ENCODE measurements at places on chromosomes 2 and 18.

- DNase-seq, result no peak
Observed at GRCh38 chr2:177882501-177882900, 190.1 kb downstream of the PDE11A start.

DNA sequence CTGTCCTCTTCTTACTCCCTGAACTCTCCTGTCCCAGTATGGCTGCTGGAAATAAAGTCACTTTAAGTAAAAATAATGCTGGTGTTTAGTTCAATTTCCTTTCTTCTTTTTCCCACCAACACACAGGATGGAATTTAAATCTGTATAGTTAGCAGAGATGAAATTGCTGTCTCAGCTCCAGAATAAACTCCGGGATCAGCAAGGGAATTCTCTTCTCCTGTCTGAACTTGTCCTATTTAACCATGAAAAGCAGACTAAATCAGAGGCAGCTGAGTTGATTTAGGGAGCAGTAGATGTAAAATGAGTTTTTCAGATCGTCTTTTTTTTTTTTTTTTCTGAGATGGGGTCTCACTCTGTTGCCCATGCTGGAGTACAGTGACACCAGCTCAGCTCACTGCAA, 25.9 kb downstream of the TTLL4 start:
- DNase-seq, result no peak

DNA sequence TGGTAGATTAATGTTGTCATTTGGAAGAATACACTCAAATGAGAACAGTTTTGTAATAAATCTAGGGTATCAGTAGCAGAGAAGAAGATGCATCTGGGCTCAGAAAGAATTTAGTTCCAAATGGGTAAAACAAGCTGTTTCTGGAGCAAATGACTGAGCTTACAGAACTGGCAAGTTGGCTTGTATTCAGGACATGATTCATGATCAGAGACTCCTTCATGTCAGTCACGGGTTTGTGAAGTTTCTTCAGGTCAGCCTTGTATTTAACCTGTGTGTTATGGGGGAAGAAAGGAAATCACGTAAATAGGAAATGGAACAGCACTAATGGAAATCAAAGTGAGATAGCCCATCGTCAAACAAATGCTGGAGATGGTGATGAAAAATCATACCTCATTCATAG, 109.1 kb downstream of the RIF1 start:
- no peak for DNase-seq

DNA sequence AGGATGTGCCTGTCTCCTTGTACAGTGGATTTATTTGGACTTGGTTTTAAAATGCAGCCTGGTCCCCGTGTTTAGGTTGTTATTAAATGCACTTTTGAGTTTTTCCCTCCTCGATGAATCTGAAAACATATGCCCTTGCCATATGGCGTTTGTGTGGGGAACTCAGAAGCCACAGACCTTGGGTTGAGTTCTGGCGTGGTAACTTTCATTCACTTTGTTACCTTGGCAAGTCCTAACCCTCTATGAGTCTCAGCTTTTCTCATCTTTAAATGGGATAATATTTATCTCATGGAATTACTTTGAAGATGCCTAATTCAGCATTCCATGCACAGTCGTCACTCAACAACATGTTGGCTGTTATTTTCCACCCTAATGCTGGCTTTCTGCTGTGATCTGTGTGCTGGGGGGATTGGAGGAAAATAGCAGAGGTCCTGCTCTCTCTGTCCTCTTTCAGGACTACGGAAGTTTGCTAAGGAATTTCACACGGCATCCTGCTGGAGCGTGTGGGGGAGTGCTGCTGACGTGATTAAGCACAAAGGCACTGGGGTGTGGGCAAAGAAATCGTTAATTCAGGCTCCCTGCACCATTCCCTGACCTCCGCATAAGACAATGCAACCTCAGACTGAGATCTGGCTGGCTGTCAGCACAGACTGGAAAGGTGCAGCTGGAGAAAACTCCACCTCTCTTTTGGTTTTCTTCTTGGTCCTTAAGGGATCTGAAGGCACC, 61.7 kb downstream of the LDLRAD4 start:
- no peak for DNase-seq

- no peak for DNase-seq
Observed at GRCh38 chr2:45731141-45731540, 79.7 kb downstream of the PRKCE start.

DNA sequence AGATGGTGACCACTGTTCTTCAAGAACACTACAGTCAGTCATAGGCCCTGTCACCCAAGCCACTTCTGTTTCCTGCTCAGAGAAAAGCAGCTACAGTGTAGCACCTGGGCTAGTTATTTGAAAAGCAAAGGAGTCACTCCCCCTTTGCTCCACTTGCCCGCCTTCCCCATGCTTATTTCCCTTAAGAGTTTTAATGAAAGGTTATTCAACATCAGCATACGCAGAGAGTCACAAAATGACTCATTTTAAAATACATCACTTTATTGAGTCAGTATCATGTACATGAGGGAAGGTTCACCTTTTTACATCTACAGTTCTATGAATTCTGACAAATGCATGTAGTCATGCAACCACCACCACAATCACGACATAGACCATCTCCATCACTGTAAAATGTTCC, 71.3 kb downstream of the TNFRSF11A start:
- no peak for DNase-seq

DNA sequence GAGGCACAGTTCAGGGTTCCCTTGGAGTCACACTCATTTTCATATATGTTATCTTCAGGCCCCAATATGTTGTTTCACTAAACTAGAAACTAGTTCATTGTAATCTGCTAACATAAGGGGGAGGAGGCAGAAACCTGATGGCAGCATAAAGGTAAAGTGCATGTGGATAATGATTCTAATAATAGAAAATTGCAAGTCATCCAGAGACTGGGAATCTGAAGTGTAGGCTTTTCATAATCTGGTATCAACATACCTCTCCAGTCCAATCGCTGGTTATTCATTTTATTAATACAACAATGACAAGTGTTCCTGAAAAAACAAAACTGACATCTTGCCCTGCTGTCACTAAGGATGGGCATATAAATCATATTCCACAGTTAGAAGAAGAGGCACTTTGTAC, 326.3 kb upstream of the ZNF804A start:
- DNase-seq, result no peak

DNA sequence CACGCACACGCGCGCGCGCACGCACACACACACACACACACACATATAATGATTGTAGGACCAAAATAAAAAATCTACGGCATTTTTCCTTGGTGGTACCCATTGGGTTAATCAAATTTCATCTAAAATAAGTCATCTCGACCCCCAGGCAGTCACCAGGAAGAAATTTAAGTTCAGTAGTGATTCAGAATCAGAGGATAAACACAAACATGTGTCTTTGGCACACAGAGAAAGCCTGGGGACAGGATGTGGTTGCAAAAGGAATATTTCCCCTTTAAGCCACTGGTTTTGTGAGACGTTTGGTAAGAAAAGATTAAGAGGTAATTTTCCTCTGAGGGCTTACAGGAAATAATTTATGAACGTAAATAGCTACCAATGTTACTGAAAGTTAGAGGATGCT, 171.6 kb upstream of the PIEZO2 start:
- no peak for DNase-seq

GRCh38 chr18:52499644-52500043, 159.6 kb downstream of the DCC start:
- DNase-seq, result no peak

DNA sequence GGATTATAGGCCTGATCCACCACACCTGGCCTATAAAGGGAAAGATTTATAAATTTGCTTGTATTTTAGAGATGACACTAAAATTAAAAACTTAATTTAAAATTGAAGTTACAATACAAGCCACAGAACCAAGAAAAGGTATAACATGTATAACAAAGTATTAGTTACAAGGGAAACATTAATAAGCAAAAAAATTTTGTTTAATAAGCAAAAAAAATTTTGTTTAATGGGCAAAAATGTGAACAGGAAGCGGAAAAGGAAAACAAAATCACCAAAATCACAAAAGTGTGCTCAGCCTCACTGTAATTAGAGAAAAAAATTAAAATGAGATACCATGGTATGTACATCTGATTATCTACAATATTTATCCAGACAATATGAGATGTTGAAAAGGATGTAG, 15.9 kb upstream of the NDUFV2 start:
- DNase-seq, result no peak

DNA sequence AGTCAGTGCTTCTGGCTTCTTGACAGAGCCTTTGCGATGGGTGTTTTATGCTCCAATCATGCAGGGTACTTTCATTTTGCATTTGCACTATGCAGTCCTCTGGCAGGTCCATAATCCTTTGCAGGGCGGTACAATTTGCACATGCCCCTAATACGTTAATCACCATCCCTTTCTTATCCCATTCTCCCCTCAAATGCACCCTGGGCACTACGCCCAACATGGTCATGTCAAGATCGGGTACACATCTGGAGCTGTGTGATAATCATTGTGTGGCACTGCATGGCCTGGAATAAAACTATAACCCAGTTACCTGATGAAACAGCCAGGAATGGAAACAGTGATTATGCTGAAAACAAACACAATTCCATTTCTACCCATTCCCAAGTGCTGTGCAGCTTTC, 27.7 kb downstream of the LOXHD1 start:
- no peak for DNase-seq

DNA sequence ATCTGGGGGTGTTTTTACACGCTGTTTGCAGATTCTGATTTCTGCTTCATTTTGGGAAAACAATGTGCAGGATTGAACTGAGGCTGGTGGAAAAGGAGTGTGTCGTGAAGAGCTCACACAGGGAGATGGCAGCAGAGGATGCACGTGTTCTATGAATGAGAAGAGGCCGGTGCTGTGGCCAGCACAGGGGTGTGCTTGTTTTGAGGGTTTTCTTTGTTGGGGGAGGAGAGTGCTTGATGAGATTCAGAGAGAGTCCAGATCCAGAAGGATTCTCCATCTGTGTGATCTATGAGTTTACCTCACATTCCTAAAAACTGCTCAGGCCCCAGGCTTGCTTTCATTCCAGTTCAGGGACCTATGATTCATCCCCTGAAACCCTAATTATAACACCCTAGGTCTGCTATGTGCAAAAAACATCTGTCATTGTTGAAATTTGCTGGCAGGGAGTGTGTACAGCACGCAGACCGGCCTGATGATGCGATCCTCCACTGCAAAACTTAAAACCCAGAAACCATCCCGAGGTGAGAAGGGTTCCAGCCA, 12.1 kb downstream of the TGFA start:
- DNase-seq, result no peak

- no peak for DNase-seq
Observed at GRCh38 chr18:23494992-23495391, 8.3 kb upstream of the RMC1 start.

DNA sequence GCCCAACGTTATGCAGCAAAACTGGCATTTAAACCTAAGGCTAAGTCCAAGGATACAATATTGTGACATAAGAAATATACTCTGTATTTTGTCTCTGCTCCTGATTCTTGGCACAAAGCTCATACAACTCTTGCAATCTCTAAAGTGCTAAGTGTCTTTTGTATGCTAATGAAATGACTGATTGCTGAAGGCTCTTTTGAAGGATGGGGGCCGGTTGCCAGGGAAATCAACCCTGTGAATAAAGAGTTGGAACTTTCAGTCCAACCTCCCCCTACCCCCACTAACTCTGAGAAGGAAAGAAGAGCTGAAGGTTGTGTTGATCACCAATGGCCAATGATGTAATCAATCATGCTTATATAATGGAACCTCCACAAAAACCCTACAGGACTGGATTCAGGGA, 40.3 kb downstream of the SESTD1 start:
- no peak for DNase-seq

DNA sequence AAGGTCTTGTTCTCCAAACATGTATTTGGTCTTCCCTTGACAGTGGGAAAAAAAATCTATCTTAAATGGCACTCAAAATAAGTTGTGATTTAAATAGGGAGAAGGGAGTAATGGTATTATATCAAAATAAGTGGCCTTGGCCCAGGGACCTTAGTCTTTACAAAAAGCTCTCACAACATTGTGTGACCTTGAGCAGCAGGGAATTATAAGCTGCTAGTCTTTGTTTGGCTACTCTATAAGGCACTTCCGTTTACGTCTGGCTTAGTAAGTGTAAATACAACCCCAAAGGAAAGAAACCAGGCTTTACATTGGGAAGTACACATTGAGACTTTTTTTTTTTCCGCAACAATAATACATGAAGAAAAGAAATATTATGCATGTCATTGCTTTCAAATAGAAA, 734.0 kb upstream of the LINC00305 start:
- no peak for DNase-seq

GRCh38 chr2:198314559-198315153, 510.3 kb downstream of the PLCL1 start:
- no peak for DNase-seq

- no peak for DNase-seq
Observed at GRCh38 chr2:85975581-85975980, 86.8 kb upstream of the ST3GAL5 start.

GRCh38 chr2:238383743-238384380, 42.9 kb upstream of the ASB1 start:
- no peak for DNase-seq

- no peak for DNase-seq
Observed at GRCh38 chr18:29309366-29309765, 1132.4 kb upstream of the CDH2 start.

- no peak for DNase-seq
Observed at GRCh38 chr2:29373870-29374269, 258.7 kb downstream of the CLIP4 start.

DNA sequence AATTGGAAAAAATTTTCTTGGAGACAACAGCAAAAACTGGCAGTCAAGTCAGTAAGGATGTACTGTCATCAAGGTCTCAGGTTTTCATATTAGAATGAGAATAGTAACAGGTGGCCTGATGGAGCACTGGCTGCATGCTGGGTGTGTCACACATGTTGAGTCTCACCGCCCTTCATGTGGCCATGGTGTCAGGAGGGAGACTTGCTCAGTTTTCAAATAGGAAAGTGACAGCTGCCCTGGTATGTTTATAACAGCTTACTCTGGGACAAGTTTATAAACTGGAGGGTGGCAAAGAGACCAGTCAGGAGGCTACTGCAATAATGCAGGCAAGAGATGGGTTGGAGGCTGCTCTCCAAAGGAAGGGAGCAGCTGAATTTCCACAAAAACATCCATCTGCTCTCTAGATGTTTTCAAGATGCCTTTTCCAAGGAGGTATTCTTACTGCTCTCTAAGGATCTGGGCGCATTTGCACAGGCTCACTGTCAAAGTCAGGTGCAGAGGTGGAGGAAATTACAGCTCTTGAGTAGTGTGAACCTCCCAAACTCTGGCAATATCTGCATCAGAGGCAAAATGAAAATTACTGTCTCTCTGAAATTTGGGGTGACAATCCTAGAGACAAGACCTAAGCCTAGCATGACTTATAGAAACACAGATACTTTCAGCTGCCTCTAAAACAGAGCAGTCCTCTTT, 321.9 kb upstream of the RAB12 start:
- no peak for DNase-seq

GRCh38 chr2:7417845-7418742, 500.9 kb downstream of the RNF144A start:
- no peak for DNase-seq

DNA sequence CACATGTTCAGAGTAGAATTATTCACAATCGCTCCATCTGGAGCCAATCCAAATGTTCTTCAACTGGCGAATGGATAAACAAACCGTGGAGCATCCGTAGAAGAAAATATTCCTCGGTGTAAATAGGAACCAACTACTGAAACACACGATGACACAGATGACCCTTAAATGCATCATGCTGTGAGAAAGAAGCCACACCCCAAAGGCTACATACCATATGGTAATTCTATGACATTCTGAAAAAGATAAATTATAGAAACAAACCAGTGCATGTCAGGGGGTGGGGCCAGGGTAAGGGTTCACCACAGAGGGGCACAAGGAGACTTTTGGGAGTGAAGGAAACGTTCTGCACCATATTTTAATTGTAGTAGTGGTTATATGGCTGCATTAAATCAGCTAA, 312.2 kb upstream of the SMIM21 start:
- DNase-seq, result no peak

- DNase-seq, result no peak
Observed at GRCh38 chr2:67649331-67650261, 252.5 kb downstream of the ETAA1 start.
